Jurkat, Clone E6-1 (cell line): ENCODE measurements at places on chromosomes 12 and 14.

DNA sequence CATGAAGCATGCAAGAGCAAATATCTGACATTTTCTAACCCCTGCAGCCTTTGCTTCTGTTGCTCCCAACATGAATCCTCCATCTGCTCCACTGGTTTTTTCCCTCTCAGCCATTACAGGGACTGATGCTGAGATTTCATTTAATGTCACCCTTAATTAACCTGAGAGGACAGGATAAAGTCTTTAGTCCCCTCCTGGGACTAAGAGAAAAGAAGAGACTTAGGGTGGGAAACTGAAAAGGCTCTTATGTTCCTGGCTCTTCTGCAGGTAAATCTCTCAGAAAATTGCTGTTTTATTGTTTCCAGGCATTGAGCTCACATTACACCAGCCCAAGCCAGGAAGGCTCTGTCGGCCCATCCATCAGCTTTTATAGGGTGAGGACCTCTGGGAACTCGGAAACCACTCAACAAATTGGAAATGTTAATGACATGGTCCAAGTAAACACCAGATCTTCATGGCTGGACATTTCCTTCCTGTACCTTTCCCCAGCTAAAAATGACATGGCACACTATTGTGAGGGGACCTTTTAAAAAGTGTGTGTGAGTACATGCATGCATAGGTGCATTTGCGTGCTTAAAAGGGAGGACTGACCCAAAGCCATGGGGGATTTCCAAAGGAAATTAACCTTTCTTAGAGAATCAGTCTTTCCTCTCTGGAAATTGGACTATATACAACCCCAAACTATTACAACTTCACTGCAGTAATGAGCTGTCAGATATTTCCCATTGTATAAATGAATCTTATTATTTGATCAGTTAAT lies 408.1 kb upstream of the TMTC1 start:
- DNase-seq, result no peak

- DNase-seq, result no peak
These were observed 120.9 kb downstream of the DAAM1 start for GRCh38 chr14:59309291-59309900.

GRCh38 chr14:99624024-99624423 lies 20.0 kb upstream of the CCDC85C start:
- no peak for DNase-seq

- DNase-seq, result no peak
These were observed 1.3 kb downstream of the A2ML1 start for GRCh38 chr12:8823565-8824300.

- DNase-seq, result no peak
These were observed 18.1 kb downstream of the EGLN3 start for GRCh38 chr14:33932576-33933345.

DNA sequence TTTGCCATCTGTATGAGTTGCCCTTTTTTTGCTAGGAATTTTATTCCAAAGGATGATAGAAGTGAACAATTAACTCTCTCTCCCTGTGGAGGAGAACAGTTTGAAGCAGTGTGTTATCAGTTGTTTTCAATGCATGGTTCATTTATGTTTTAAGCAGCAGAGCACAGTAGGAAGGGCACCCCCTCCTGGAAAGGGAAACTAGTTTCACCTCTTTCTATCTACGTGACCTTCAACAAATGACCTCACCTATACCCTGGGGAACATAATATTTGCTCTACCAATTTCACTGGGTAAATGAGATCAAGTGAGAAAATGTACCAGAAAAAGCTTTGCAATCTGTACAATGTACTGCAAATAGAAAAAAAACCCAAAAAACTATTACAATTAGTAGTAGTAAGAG lies 5.4 kb upstream of the DCP1B start:
- DNase-seq, result no peak

DNA sequence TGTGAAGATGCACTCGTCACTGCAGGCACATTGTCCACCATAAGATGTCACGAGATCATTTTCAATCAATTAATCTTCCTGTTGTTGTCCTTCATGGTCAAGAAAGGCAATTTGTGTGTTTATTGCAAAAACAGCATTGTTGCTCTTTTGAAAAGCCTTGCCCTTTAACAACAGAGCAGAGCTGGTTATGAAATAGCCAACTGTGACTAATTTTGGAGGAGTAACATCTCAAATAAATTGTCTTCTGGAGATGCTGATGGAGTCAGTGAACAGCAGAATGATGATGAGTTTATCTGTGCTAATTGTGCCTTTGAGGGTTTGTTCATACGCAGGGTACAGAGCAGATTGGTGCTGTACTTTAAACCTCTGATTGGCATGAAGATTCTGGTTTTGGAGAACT lies 88.3 kb upstream of the E2F7 start:
- DNase-seq, result no peak

- no peak for DNase-seq
These were observed 39.0 kb downstream of the LGMN start for GRCh38 chr14:92709340-92710000.
